Testis (tissue), 5 donors: ENCODE measurements at places on chromosomes 11 and 22. TPM values are rescaled to one million over a fixed set of nuclear protein-coding genes. Genes with fewer than 3 reads are reported as not detected.

Gene ASPHD2
- total RNA-seq, result 5.0 TPM

Gene CACNA1I
- total RNA-seq, result 2.0 TPM

Gene KRTAP5-1
- not detected for total RNA-seq

Gene GRIK4
- 2.6 TPM for total RNA-seq

Gene PHF5A
- total RNA-seq, result 33.7 TPM

Gene MCAM
- 45.1 TPM for total RNA-seq

Gene BAIAP2L2
- 10.0 TPM for total RNA-seq

Gene GNG3
- 4.5 TPM for total RNA-seq

Gene PATE2
- 1.0 TPM for total RNA-seq

Gene YPEL4
- 1.4 TPM for total RNA-seq

Gene CARNS1
- total RNA-seq, result 0.74 TPM

Gene ZNF214
- 7.3 TPM for total RNA-seq

Gene SCYL1
- total RNA-seq, result 131 TPM

Gene RAB3IL1
- total RNA-seq, result 65.8 TPM

Gene SIK2
- total RNA-seq, result 7.6 TPM

Gene YPEL1
- 169 TPM for total RNA-seq

Gene SLC6A5
- total RNA-seq, result 1.9 TPM

Gene DCHS1
- total RNA-seq, result 8.8 TPM

Gene DEFB108B
- not detected for total RNA-seq

Gene LMO2
- total RNA-seq, result 8.1 TPM

Gene TEX12
- 6.3 TPM for total RNA-seq

Gene CCDC73
- 14.3 TPM for total RNA-seq

Gene PANX2
- total RNA-seq, result 5.3 TPM

Gene CRYBB3
- total RNA-seq, result 0.63 TPM
